ENCODE measurements at places on chromosomes 1 and 21.

DNA sequence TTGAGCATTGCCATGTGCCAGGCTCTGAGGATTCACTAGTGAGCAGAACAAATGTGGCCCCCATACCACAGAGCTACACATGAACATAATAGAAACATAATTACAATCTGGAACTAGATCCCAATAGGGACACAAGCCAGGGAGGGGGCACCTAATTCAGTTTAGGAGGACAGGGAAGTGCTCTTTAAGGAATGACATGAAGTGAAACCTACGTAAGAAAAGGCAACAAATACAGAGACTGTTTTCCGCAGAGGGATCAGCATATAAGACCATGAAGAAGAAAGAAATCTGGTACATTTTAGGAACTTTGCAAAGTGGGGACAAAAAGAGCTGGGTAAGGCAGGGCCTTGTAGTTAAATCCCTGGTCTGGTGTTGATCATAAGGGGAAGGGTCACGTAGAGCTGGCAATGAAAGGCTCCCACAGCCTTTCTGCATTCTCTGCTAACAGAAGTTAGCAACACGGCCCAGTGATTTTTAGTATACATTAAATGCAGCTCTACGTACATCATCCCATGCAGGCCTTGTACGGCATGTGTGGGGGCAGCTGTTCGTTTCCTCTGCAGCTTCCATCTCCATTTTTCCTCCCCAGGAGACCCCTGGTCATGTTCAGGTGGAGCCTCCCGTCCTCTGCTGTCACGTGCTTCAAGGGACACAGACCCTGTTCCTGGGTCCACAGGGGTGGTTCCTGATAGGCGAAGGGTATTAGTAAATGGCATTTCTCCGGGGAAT, 26.8 kb upstream of the SLC30A1 start:
- no peak for DNase-seq

DNA sequence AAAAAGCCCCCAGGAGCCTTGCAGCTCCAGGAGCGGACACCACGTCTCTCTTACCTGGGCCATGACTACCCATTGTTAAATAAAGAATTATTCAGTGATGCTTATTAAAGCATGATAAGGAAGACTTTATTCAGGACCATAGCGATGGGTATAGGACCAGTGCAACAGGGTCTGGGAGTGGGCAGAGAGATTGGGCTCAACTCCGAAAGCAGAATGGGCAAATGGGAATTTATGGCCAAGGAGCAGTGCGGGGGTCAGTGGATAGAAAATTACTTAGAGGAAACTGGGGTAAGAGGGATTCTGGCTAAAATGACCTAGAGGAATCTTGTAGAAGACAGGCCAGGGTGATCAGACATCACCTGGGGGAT, 580 bp upstream of the ATP5PO start:
- DNase-seq, result no peak

DNA sequence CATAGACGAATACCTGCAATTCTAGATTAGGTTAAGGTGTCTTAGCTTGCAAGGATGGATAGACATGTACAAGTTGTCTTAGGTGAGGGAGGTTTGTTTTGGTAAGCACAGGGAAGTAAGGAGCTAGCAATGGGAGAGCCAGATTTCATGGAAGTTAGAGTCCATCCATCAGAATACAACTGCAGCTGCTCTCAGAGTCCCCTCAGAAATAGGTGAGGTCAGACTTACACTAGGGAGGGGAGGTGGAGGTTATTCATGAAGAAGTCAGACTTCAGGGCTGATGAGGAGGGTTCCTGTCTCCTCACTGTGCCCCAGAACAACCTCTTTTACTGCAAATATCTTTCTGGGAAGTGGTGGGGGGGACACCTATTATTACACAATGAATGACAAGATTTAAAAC, 85.3 kb downstream of the KCTD3 start:
- DNase-seq, result no peak

GRCh38 chr1:107551456-107551855, 410.6 kb downstream of the NTNG1 start:
- DNase-seq, result no peak

GRCh38 chr21:38495696-38496095, 2.6 kb downstream of the ERG start:
- DNase-seq, result no peak

DNA sequence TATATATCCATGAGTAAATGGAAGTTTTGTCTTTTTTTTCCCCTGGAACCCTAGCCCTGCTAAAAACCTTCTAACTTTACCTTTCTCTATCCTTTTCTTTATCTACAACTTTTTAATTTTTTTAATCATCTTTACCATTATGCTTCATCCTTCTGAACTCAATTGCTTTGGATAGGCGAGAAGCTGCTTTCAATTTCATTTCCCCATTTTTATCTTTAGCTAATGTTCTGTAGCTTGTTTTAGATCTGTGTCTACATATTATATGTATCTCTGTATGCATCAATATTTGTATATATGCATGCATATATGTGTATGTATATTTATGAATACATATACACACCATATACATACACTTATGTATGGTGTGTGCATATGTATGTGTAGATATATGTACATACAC, 57.4 kb downstream of the PTPRC start:
- DNase-seq, result no peak

GRCh38 chr1:16029288-16029687, 7.5 kb downstream of the CLCNKA start:
- DNase-seq, result no peak

- DNase-seq, result no peak
These were observed 41.2 kb downstream of the SLC27A3 start for GRCh38 chr1:153816283-153816889.
